ENCODE measurements at places on chromosomes 6 and 20.

DNA sequence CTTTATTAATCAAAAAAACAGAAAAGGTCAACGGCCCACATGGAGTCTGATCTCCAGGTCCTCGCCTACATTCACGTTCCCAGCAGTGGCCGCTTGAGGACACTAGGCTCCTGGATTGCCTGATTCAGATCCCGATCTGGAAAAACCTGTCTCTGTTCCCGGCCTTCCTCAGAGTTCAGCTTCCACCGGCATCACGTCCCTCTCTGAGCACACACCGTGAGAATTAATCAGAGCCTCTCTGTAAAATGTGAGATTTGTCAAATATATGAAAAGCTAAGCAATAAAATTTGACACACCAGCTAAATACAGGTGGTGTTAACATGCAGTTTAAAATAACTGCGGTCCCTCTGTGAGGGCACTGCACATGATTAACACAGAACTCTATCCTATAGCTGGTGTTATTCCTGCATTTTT lies 122.8 kb upstream of the COL21A1 start:
- no peak for DNase-seq

DNA sequence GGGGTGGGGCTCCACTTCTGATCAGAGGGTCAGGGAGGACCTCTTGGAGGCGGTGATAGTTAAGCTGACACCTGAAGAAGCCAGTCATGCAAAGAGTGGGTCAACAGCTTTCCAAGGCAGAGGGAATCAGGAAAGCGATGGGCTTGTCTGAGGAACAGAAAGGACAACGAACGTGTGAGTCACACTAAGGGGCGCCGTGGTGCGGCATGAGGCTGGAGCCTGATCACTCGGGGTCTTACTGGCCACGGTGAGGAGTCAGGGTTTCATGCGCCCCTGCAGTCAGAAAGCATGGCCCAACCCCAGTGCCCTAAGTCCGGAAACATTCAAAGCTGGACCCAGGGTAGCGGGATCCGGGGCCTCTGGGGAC lies 50.6 kb upstream of the SLC32A1 start:
- DNase-seq: no peak

DNA sequence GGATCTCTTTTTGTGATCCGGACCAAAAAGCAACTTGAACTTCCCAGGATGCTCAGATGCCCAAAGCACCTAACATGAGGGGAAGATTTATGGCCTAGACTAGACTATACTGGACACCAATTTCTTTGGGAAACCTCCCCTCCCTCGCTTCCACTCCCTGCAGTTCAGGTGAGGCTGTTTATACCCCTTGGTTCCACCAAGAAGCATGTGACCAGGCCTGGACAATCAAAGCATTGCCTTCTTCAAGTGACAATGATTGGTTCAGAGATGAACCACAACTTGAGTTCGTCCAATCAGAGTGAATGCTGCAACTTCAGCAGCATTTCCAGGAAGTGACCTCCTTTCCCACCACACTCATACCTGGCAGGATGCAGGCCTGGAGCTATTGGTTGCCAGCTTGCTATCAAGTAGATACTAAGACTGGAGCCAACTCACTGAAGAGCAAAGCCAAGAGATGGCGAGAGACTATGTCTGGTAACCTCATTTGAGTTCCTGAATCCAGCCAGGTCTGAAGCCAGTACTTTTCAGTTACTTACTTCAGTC lies 45.6 kb upstream of the SLC9A8 start:
- DNase-seq: no peak

- DNase-seq: no peak
These were observed 55.2 kb upstream of the RBM24 start for GRCh38 chr6:17225767-17226630.

GRCh38 chr6:110874880-110875547 lies 429 bp downstream of the AMD1 start:
- peak; percentile 81 for DNase-seq

GRCh38 chr6:101454106-101454676 lies 60.7 kb downstream of the GRIK2 start:
- no peak for DNase-seq

DNA sequence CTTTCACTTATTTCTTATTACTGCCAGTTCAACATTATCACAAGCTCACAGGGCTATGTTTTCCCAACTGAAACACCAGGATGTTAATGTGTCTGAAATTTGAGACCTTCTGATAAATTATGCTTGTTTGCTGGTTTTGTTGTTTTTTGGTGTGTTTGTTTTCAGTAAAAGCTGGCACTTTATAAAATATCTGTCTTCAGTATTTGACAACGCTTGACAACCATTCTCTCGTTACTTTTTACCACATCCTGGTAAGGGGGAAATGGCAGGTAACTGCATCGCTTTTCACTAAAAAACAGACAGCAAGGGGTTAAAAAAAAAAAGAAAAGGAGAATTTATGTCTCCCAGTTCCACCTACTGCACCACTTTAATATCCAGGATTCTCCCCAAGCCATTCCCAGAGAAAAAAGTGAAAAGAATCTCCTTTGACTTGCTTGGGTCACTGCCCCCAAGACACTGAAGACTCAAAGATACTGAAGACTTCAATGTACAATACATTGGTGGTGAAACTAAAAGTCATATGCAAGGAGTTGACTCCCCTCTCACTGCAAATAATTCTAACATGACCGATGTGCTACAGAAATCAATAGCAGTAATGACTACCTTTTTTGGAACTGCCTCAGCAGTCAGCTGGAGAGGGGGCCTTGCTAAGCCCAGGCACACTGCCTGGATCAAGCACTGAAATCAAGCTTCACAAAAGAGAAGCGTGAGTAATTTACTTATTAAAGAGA lies 88.9 kb downstream of the HIVEP2 start:
- DNase-seq: no peak

DNA sequence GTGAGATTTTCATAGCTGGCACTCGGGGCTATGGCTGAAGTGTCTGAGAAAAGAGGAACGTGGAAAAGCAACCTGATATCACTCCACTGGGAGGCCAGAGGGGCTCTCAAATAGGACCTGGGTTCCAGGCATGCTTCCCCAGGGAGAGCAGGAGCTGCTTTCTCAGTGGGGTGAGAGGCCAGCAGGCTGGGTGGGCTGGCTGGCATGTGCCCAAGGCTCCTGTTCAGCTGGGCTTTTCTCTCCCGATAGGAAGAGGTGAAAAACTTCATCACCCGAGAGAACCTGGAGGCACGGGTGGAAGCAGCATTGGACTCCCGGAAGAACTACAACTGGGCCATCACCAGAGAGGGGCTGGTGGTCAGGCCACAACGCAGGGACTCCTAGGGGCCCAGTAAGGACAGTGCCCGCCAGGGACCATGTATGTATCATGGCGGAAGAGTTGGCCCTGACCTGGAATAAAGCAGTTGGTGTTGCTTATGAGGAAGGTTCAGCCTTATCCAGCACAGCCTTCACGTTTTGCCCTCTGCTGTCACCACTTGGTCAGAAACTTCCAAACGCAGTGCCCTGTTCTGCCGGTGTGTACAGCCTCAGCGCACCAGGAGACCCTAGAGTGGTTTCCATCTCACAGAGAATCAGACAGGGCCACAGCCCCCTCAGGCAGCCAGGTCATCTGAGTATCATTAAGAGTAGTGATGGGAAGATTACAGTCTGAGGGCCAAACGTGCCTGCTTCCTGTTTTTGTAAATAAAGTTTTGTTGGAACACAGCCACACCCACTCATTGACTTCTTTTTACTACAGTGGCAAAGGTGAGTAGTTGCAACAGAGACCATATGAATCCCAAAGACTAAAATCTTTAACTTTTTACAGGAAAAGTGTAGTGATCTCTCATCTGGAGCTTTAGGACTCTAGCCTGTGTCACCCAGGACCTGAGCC lies 1.9 kb downstream of the MRPS26 start:
- no peak for DNase-seq

DNA sequence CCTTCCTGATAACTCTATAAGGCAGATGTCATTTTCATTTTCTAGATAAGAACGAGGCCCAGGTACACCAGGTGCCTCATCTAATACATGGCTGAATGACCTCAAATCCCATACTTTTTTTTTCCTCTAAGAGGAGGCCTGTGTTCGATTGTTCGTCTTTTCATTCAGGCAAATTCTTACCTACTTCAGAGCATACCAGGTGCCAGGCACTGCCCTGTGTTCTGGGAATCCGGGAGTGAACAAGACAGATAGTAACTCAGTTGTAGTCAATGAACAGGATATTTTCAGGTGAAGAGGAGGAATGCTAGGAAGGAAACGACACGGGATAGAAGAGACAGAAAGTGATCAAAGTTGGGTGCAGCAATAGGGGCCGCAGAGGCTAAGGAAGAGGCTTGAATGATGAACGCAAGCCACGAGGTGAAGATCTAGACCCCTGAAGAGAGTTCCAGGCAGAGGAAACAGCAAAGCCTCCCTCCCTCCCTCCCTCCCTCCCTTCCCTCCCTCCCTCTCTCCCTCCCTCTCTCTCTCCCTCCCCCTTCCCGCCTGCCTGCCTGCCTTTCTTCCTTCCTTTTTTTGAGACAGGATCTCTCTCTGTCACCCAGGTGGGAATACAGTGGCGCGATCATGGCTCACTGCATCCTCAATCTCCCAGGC lies 150.1 kb upstream of the ZNF217 start:
- no peak for DNase-seq

DNA sequence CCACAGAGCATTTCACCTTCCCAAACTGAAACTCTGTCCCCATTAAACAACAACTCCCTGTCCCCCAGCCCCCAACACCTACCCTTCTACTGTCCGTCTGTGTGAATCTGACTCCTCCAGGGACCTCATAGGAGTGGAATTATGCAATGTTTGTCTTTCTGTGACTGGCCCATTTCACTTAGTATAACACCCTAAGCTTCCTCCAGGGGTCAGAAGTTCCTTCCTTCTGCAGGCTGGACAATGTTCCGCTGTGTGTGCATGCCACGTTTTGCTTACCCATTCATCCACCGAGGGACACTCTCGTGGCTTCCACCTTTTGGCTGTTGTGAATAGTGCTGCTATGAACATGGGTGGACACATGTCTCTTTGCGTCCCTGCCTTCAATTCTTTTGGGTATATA lies 37.6 kb upstream of the MPC1 start:
- no peak for DNase-seq

DNA sequence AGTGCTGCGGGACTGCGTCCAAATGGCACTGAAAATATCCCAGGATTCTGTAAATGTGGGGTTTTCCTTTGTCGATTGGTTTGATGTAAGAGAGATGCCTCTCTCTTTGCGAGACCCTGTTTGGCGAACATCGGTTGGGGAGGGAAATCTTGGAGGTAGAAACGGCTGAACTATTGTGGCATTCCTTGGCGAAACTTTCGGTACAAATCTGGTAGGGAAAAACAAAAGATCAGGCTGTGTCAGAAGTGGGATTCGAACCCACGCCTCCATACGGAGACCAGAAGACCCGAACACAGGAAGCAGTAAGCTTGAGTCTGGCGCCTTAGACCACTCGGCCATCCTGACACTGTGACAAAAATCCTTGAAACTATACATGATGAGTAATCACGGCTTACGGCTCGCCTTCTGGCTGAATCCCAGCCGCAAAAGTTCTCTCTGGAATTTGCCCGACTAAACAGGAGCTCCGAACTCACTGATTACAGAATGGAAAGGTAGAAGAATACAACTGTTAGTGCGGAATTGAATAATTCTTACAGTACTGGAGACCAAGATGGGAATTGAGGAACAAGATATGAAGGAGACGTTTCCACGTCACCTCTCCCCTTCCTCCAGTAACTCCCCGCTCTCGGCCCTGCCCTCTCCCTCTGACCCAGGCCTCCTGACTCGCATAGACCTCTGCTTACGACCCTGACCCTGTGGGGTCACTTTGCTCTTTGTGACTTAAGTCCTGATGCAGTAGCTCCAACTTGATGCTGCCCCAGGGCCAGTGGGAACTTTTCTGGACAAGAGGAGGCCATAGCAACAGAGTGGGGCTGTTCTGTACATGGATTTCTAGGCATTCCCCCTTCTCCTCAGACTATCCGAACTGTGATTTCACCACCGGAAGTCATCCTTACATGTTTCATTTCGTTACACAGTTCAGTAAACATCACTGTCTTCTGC lies 132.8 kb upstream of the ZNF184 start:
- DNase-seq: no peak

- no peak for DNase-seq
These were observed 85.8 kb upstream of the AHI1 start for GRCh38 chr6:135583256-135583761.

DNA sequence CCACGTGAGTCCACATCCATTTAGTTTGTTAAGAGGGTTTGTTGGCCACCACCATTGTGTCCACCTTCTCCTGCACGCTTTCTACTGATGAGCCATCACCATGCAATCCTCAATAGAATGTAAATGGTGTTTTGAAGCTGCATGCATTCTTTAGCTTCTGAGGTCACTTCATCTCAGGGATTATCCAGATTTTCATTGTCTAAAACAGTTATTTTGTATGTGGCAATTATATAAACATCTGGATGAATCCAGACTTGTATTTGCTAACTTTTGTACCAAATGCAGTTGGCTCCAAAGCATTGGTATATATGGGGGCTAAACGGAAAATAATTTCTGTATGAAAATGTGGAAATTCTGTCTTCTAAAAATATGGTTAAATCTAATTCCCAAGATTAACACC lies 231.2 kb upstream of the ARID1B start:
- no peak for DNase-seq

- no peak for DNase-seq
These were observed 31.4 kb upstream of the GSTA5 start for GRCh38 chr6:52872031-52872430.

GRCh38 chr6:29845405-29846006 lies 17.9 kb downstream of the HLA-G start:
- no peak for DNase-seq

DNA sequence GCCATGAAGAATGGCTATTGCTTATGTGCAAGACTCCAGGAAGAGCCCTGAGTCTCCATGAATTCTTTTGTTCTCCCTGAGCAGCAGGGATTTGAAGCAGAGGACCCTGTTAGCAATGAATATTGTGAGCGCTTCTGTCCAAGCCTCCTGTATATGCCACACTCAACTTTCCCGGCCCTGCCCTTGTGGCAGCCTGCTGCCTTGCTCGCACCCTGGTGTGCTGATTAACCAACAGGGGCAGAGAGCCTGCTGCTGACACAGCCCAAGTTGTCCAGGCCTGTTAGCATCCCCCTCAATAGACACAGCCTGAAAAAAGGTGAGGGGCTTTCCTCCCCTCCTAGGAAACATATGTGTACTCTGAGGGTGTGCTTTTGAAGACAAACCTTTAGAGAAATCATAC lies 131.4 kb downstream of the BMP2 start:
- DNase-seq: no peak

- DNase-seq: no peak
These were observed 80.1 kb downstream of the RIPOR3 start for GRCh38 chr20:50611128-50611810.

- peak; percentile 94 for DNase-seq
These were observed 18.3 kb downstream of the SLC16A10 start for GRCh38 chr6:111105578-111105977.

DNA sequence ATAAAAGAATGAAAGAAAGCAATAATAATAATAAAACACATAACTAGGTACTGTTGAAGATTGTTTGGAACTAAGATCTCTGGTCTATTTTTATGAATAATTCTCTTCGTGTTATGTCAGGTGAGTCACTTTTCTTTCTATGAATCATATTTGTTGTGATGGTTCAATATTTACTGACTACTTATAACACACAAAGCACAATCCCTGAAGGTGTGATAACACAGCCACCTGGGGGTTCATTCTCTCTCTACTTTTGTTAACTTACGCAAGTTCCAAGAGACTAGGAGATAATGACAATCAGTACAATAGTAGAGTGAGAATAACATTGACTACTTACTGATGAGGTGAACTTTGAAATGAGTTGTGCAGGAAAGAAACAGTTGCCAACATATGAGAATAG lies 149.9 kb downstream of the IBTK start:
- DNase-seq: no peak
